ENCODE measurements at places on chromosomes 7 and 10. TPM values are rescaled to one million over a fixed set of nuclear protein-coding genes. Genes with fewer than 3 reads are reported as not detected.

Gene CLCN1
- total RNA-seq = not detected

Gene CRYGN
- not detected for total RNA-seq

Gene LRGUK
- total RNA-seq = 0.15 TPM

Gene RNF133
- not detected for total RNA-seq

Gene AMPH
- not detected for total RNA-seq

Gene WEE2
- total RNA-seq = not detected

Gene SP4
- total RNA-seq = 21.0 TPM

Gene ZNF679
- not detected for total RNA-seq
